ENCODE measurements at places on chromosomes 12 and 14. TPM values are rescaled to one million over a fixed set of nuclear protein-coding genes. Genes with fewer than 3 reads are reported as not detected.

CIROP gene
- total RNA-seq, result not detected

PRR4 gene
- 0.52 TPM for total RNA-seq

TAS2R8 gene
- total RNA-seq, result 0.21 TPM

SAMD15 gene
- 0.21 TPM for total RNA-seq

OR10G3 gene
- total RNA-seq, result not detected

USP44 gene
- 6.3 TPM for total RNA-seq

LMNTD1 gene
- total RNA-seq, result not detected

MUCL1 gene
- total RNA-seq, result not detected

FAM186B gene
- 0.84 TPM for total RNA-seq

LRTM2 gene
- 0.10 TPM for total RNA-seq

OR4E2 gene
- not detected for total RNA-seq

STRAP gene
- 59.0 TPM for total RNA-seq

CNTN1 gene
- total RNA-seq, result not detected

All from mononuclear cell (primary cell).